ENCODE measurements at places on chromosomes 6 and 20.

DNA sequence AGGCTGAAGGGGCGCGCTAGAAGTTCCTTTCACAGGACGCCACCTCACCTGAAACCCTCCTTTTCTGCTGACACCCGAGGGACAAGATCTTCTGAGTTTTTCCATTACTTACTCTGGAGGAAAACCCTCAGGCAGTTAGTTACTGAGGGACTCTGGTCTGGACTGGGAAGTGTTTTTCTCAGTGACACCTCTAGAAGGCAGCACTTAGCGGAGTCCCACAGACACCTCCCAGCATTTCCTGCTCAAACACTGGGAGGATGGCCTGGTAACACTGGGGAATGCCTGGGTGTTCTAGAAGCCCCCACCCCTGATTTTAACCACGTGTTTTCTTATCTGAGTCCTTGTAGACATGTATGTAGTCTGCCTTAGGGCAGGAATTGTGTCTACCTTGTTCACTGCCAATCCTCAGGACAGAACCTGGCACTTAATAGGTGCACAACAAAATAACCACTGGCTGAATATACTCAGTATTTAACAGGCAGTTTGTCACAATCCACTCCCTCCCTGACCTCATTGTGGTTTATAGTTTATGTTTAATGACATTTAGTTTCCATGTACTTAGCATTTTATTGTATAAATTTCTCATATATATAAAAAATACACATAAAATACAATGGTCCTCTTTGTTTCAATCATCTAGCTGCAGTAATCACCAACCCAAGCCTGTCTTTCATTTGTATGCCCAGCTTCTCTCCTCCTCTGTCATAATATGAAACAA, 4.8 kb downstream of the GSTA3 start:
- no peak for DNase-seq

DNA sequence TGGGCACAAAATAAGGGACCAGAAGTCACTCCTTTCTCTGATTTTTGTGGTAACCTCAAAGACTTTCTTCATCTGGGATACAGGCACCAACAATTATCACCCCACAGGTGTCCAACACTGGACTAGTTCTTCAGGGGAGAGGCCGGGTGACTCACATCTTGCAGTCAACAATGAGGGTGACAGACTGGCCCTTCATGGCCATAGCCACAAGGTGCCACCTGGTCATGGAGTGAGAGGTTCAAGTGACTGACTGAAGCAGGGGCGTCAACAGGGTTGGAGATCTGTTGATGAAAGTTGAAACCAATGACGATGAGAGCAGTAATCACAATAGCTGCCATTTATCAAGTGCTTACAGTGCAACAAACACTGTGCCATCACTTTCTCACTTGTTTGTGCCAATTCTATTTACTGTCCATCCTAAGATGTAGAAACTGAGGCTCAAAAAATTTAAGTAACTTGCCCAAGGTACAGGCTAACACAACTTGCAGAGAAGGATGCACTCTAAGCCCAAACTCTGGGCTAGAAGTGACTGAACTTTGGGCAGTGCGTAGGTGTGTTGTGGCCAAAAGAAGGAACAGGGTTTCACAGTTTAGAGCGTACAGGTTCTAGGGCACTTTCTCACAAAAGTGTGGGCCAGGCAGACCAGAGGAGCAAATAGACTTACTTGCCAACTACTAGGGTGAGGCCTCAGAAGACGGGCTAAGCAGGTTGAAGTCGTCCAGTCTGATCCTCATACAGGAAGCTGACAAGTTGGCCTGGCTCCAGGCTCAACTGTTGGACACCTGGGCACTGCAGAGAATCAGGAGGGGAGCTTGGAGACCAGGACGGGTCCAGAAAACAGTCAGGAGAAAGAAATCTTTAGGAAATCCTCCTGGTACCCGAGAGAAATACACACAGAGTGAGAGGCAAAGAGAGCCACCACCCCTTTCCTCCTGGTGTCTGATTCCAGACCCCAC, 30.4 kb downstream of the HLA-DPB1 start:
- no peak for DNase-seq

DNA sequence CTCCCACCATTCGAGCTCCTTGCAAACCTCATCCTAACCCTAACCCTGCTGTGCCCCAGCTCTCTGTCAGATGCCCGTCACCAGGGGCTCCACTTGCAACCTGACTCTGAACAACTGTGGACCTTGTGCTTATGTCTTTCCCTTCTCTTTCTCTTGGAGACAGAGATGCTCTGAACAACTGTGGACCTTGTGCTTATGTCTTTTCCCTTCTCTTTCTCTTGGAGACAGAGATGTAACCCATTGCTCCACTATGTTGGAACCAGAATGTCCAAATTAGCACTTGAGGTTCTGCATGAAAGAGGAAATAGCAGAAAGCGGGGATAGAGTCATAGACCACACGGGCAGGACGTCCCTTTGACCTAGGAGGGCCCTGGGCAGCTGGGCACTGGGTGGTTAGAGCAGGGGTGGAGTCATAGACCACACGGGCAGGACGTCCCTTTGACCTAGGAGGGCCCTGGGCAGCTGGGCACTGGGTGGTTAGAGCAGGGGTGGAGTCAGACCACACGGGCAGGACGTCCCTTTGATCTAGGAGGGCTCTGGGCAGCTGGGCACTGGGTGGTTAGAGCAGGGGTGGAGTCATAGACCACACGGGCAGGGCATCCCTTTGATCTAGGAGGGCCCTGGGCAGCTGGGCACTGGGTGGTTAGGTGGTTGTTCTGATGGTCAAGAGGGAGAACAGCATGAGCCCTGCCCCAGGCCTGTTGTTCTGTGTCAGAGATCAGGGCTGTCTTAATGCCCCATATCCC, 22.2 kb downstream of the PCMTD2 start:
- no peak for DNase-seq

- no peak for DNase-seq
Observed at GRCh38 chr20:51715856-51716185, 52.4 kb downstream of the ATP9A start.

DNA sequence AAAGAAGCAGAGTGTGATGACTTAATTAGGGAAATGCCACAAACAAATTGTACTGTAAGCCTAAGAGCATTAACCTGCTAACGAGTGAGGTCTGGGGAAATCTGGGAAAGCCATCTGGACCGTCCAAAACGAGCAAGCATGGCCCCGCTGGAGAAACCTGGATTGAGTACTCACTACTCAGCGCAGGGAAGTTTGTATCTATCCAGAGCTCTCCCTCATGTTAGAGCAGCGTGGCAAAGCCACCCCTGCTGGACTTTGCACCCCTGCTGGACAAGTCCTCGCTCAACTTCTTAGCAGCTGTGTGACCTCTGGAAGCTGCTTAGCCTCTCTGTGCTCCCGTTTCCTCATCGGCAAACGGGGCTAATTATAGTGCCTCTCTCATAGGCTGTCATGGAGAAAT, 37.3 kb downstream of the PSMG4 start:
- no peak for DNase-seq

DNA sequence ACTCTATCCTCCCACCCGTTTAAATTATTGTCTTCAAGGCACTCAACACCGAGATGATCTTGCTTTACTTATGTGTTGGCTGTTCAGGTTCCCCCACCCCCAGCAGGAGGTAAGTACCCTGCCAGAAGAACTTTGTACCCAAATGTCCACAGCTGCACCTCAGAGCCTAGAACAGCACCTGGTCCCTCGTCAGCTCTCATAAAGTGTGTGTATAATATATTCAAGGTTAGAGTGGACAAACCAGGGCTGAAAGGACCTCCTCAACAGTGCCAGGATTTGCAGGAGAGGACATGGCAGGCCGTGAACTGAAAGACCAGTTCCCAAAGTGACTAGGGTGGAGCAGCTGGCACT, 5.9 kb upstream of the CPXM1 start:
- no peak for DNase-seq

DNA sequence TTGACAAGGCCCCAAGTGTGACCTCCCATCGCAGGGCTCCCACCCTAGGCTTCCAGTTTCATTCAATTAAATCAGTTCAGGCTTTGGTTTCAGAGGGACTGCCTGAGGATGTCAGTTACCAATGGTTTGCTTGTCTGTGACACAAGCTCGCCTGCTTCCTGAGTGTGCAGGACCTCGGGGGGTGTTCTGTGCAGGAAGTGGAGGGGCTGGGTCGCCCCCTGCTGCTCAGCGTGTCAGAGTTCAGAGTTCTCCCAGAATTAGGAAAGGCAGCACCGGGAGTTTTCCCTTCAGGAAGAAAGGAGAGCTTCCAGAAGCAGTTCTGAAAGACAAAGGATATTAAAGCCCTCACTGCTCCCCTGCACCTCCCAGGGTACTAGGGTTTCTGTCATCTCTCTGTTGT, 50.8 kb upstream of the TGM3 start:
- peak; percentile 41 for DNase-seq

- no peak for DNase-seq
Observed at GRCh38 chr20:54726687-54727300, 251.4 kb downstream of the DOK5 start.

- DNase-seq = peak; percentile 61
Observed at GRCh38 chr6:3825851-3826581, 23.2 kb upstream of the FAM50B start.

DNA sequence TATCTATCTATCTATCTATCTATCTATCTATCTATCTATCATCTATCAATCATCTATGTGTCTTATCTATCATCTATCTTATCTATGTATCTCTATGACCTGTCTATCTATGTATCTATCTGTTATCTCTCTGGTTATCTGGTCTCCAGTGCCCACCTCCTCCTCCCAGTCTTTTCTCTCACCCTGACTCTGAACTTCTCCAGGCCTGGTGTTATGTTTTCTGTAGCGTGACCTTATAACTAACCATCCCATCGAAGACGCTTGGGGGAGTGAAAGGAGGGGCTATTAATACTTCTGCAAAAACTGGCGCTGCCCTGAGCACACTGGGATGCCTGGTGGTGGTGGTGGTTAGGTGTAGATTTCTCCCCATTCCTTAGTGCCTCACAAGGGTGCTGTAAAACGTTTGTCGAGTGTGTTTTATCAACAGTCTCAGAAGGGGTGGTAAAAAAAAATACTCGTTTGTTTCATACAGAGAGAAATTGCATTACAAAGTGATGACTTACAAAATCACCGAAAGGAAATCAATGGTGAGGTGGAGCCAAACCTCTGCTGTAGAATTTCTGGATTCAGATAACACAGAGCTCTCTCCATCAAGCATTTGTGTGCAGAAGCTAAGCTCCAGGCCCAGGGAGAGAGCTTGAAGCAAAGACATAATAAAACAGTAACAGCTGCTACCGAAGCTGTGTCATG, 156.2 kb downstream of the BCAS1 start:
- no peak for DNase-seq

- DNase-seq = no peak
Observed at GRCh38 chr20:40294747-40295146, 394.3 kb downstream of the MAFB start.

- no peak for DNase-seq
Observed at GRCh38 chr6:55034752-55035151, 139.6 kb upstream of the HCRTR2 start.

- DNase-seq = no peak
Observed at GRCh38 chr6:159844737-159845645, 44.9 kb downstream of the PNLDC1 start.

DNA sequence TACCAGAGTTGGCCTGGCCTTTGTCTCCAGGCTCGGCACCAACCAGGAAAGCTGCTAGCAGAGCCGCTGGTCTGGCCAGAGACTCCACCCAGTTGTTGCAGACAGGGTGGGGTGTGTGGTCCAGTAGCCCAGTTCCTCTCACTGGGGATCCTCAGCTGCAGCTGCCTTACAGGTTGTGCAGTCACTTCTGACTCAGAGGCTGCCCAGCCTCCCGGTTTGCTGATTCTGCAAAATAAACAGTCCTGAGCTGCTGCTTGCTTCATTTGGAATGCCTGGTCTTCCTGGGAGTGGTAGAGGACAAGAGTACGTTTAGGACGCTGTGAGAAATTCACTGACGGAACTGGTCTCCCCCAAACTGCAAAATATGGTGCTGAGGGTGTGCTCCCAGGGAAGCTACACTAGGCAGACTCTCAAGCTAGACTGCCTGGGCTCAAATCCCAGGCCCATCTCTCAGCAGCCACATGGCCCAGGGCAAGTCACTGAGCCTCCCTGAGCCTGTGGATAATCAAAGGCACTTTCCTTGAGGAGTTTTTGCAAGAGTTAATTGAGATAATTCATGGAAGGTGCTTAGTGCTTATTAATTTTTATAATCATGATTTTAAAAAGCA, 246.1 kb downstream of the TFAP2C start:
- DNase-seq = no peak

- DNase-seq = no peak
Observed at GRCh38 chr6:151338651-151339200, 52.6 kb downstream of the ZBTB2 start.

DNA sequence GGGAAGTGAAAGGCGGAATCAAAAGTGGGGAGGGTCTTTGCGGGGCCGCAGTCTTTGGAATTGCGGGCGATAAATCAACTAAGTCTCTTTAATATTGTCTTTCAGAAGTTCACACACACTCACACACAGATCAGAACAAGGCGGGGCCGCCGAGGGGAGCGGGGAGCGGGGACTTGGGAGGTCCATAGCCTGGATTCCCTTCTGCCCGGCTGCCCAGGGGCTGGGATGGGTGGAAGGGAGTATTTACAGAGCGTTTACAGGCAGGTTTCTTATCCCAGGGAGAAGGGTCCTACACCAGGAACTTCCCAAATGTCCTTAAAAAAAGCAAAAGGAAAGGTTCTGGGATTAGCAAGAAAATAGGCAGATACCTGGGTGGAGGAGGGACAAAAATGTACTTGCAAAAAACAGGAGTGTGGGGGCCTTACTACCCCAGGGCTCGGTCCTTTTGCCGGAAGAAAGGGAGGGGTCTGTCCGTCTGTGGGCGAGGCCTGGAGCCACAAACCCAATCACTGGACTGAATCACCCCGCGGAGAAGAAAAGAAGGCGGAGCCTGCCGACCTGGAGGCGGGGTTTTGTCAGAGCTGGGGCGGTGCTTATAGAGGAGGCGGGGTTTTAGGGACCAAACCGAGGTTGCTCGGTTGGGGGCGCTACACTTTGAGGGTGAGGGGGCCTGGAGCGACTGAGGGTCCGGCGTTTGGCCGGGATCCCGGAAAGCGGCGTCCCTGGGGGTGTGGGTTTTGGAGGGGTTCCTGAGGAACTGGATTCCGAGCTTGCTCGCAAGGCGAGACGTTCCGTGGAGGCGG, 3.2 kb downstream of the PRRT1 start:
- peak; percentile 69 for DNase-seq

DNA sequence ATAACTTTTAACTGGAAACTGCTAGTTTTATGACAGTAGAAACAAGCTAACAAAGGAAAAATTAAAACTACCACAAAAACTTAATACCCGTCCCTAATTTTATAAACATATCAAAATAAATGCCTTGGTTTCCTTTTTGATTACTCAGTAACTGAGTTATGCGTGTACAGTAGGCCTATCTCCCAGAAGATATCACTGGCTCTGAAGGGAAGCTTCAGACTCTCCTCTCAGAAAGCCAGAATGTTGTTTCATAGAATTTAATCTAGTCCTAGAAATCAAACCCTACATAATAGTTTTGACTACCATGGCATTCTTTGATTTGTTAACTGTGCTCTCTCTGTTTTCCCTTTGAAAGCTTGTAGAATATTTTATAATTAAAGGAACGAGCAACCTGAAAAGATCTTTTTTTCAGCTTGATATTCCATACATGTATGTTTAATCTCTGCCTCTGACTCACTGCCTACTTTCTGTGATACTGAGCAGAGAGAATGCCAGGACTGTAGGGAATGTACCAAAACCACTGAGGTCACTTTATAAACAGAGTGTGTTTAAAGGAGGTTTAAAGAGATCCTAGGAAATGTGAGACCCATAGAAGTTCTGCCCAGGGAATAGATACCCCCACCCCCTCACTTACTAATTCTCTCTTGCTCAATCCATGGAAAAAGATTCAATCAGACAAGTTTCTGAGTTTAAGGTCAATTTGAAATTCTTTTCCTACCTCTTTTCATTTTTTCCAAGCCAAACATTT, 311.5 kb downstream of the HDGFL1 start:
- no peak for DNase-seq

GRCh38 chr6:6225885-6226529, 94.5 kb downstream of the F13A1 start:
- DNase-seq = no peak

- DNase-seq = no peak
Observed at GRCh38 chr6:123333000-123333756, 303.6 kb downstream of the TRDN start.

Measured in endothelial cell (in vitro differentiated cells).